CD4-positive, alpha-beta T cell treated with Interleukin-10 for 1 hour (primary cell): ENCODE measurements at places on chromosomes 6 and 20.

- no peak for DNase-seq
Observed at GRCh38 chr6:117265410-117266256, at the start of gene VGLL2. VGLL2 (plus strand) TSS chr6:117265558; CDS start chr6:117265764, 206 bp downstream.

- DNase-seq, result no peak
Observed at GRCh38 chr6:30344191-30344867, 627 bp upstream of the RPP21 start.

- DNase-seq, result no peak
Observed at GRCh38 chr6:108277831-108278230, 17.0 kb upstream of the SNX3 start.

- no peak for DNase-seq
Observed at GRCh38 chr6:44010411-44011349, 116.6 kb downstream of the MRPL14 start.

GRCh38 chr6:8194490-8194889, 92.1 kb upstream of the EEF1E1 start:
- DNase-seq, result no peak

- no peak for DNase-seq
Observed at GRCh38 chr20:53923566-53924369, 146.6 kb downstream of the BCAS1 start.
